ENCODE measurements at places on chromosomes 4 and X.

DNA sequence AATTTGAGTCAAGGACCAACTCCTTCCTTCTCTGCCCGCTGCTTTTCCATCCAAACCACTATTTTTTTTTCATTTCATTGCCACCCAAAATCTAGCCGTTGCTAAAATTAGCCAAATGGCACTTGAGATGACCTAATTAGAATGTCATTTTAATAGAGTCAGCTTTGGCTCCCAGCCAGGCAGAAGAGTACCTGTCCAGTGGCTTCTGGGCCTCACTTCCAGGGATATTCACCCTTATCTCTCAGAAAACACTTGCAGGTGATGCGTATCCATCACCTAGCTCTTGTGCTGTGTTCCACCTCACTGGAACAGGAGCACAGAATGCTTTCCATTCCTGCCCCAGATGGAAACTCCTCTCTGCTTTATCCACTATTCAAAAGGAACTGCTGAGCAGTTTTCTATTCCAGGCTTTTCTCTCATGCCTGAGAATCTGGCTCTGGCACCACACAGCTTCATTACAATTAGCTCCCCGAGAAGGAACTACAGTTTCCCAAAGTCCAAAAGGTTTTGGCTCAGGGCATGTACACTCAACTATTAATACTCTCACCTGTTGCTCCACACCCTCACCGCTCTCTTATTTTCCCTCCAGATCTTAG lies 18.5 kb downstream of the MAGEA9B start:
- no peak for DNase-seq

DNA sequence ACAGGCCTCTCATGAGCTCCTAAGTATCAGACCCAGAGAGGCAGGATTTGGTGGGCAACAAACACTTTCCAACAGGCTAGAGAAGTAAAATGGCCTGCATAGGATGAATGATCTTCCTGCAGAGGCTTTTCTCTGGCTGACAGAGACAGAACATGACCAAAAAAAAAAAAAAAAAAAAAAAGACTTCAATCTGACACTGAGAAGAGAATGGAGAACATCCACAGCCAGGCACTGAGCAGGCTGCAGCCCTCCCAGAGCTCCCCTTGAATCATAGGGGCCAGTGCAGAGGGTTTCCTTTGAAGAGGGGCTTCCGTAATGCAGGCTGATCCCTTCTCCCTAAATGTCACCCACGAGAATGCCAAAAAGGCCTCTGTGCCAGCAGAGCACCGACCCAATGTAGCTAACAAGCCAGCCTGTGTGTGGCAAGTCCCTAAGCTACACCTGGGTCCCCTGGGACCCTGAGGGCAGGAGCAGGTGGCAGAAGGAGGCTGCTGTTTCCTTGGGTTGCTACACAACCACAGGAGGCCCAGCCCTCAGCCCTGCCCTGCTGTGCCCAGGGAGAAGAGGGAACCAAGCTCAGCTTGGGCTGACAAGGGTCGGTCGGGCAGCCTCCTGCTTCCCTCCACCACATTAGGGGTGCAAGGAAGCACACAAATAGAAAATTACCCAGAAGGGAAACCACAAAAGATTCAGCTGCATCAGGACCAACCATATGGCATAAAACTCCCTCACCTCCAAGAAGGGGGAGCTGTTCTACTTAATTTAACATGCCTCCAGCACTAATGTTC lies 55.6 kb downstream of the MAP7D2 start:
- no peak for DNase-seq

GRCh38 chrX:70613295-70613694 lies 168.7 kb downstream of the DLG3 start:
- no peak for DNase-seq

GRCh38 chr4:7043284-7044136 lies at the start of gene TADA2B:
Gene TADA2B, plus strand, starts transcription at chr4:7043372. Its CDS starts 208 bp downstream, at chr4:7043580.
- peak; percentile 47 for DNase-seq

DNA sequence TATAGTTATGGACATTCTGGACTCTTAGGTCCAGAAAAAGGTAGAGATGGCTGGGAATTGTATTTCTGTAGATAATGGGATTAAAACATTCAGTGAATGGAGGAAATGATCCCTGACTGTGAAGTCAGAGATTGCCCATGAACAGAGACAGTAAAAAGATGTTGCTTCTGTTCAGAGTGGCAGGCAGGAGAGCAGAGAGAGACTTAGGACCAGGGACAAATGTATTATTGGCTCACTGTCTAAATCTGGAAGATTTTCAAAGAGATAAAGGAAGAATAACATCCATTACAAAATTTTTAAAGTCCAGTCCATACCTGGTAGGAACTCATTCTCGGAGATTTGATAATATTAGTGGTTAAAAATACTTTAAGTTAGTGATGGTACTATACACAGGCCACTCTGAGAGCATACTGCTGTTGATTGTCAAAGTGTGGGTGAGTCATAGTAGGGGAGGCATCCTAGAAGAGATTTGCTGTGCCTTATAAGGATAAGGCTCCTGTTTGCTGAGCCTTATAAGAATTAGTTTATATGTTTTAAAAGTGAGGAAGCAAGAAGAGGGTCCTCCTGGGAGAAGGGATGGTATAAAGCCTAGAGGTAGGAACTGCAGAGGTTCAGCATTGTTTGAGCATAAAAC lies 53.0 kb downstream of the JADE3 start:
- peak; percentile 16 for DNase-seq

DNA sequence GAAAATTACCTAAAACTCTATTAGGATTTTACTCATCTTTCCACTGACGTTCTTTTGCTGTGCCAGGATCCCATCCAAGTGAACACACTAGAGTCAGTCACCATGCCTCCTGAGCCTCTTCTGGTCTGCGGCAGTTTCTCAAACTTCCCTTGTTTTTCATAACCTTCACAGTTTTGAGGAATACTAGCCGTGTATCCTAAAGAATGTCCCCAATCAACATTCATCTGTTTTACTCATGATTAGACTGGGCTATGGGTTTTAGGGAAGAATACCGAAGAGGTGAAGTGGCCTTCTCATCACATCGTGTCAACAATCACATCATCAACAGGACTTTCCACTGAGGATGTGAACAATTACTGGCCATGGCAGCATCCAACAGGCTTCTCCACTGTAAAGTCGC lies 4.8 kb downstream of the LRP2BP start:
- no peak for DNase-seq

- DNase-seq: no peak
Measured at GRCh38 chr4:82839624-82840023, 41.0 kb upstream of the SCD5 start.

DNA sequence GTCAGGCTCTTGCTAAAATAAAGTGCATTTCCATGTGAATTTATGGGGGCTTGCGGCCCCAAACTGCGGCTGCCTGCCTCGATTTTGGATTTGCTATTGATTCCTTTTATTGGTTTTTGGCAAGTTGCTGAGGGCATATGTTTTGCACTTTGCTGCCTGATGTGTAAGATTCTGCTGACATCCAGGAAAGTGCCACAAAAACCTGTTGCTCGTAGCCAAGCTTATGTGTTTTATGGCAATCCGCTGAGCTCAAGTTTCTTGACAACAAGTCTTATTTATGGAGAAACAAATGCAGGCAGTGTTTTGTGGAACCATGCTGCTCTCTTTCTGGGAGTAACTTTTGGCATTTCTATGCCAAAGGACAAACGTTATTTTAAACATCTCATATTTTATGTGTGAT lies 97.3 kb upstream of the DDIT4L start:
- DNase-seq: no peak

GRCh38 chr4:2300431-2301224 lies 38.7 kb upstream of the MXD4 start:
- no peak for DNase-seq

DNA sequence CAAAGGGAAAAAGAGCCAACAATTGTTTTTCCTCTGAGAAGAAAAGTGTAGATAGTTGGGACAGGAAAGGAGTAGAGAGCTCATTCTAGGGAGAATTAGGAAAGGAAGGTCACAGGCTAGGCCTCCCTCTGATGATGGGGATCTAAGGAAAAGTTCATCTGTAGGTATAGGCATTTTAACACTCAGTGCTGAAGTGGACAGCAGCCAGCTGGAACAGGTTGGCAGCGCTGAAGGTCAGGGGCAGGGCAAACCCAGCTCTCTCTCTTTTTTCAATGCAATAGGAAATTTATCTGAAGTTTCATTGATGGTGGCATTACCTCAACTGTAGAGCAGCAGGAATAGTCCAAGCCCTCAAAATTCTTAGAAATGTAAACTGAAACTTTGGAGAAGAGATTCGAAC lies 98.5 kb upstream of the ETNPPL start:
- no peak for DNase-seq

- DNase-seq: no peak
Measured at GRCh38 chr4:25031077-25031621, 403 bp upstream of the LGI2 start.

DNA sequence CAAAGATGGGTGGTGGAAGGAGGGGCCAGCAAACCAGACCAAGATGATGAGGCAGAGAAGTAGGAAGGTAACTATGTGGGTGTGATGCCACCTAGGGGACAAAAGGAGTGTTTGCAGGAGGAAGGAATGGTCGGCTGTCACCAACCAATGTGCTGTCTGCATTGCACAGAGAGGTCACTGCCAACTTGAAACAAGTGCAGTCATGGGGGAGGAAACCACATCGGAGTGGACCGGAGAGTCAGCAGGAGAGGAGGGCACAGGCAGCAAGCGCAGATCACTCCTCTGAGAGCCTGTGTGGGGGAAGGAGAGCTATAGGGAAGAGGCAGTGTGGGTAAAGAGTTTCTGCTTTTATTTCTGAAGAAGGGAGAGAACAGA lies 38.5 kb upstream of the FGFBP2 start:
- peak; percentile 65 for DNase-seq

GRCh38 chr4:120754590-120754989 lies 167.9 kb downstream of the PRDM5 start:
- no peak for DNase-seq

- no peak for DNase-seq
Measured at GRCh38 chrX:29671421-29671820, 543.9 kb upstream of the MAGEB2 start.

GRCh38 chrX:17637235-17637634 lies 100.1 kb upstream of the SCML1 start:
- DNase-seq: no peak

DNA sequence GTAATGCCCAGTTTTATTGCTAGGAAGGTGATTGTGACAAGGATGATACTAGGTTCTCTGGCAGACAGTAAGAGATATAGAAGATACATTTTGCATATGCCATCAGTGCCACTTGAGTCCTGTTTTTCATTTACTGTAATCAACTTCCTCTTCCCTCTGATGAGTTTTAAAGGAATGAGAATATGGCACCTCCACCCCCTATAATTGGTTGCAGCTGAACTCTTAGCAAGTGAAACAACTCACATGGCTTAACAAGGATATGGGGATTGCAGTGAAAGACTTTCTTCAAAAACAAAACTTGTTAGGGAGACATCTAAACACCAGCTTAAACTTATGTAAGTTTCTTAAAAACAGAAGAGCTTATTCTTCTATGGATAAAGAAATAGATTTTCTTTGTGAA lies 90.0 kb downstream of the AREG start:
- DNase-seq: no peak

DNA sequence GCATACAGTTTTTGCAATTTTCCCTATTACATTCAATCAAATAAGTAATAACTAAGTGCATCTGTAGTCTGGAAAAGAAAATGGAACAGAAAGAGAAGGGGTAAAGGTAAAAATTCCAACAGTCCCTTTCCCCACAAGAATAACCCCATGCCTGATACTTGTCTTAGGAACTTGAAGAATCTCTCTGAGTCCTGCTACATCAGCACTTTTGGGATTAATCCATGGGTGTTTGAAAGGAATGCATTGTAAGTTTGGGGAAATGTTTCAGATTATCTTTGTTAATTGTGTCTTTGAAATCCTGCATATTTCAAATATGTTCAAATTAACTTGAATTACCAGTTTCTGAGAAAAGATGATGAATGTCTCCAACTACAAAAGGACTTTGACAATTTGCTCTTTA lies 667.3 kb upstream of the PRKX start:
- no peak for DNase-seq

DNA sequence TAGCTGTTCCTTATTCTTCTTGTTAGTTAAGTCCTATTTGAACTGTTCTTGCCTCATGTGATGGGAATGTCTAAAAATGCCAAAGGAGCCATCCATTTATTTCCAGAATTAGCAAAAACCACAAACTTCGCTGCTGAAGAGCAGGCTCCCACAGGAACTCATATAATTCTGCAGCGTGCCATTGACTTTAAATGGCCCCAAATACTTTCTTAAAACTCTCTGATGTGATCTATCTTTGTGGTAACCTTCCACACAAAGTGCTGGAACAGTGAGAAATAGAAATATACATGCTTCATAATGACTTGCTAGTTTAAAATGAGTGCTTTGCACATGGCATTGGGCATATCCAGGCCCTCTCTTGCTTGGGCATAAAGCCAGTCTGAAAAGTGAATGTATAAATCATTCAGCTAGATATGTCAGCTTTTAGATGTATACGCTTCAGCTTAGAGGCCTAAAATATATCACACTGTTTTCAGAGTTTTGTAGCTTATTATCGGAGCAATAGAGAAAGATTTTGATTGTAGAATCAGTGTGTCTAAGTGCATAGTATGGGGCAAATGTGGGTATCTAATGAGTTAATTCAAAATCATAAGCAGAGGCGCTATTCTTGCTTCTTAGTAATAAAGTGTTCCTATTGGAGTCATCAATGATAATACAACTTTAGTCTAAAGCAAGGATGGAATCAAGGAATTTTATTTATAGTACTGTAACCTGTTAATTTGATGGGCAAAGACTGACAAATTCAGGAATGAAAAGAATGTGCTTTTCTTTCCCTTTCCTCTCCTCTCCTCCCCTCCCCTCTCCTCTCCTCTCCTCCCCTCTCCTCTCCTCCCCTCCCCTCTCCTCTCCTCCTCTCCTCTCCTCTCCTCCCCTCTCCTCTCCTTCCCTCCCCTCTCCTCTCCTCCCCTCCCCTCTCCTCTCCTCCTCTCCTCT lies 392.2 kb upstream of the ZFP42 start:
- no peak for DNase-seq

DNA sequence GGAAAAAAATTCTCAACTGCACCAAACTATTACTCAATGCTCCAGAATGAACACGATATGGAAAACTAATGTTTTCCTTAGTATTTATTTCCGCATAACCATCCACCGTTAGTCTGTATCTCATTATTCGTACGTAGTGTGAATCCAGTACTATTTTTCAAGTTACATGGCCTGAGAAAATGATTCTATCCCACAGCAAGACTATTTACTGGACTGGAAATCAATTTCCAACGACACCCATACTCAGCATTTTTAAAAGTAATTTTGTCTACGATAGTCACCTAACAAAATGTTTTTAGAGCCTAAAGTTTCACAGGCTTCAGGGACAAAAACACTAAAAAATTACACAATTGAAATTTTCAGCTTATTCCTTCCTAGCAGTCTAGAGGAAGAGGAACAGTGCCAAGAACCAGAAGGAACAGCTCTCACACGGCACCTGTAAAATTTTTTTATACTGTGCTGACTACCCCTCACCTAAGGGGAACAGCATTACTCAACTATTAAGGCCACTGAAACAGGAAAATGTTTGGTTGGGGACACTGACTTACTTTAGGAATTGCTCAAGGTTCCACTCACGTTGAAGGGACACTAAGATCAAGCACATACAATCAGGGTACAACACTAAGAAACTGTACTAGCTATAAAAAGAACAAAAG lies 9.6 kb downstream of the UBE2D3 start:
- DNase-seq: no peak

- no peak for DNase-seq
Measured at GRCh38 chr4:71785959-71786358, 2.1 kb upstream of the GC start.
